NCI-H446 treated with DMSO at 0.1 percent for 48 hours (cell line): ENCODE measurements at places on chromosomes 5 and 9.

DNA sequence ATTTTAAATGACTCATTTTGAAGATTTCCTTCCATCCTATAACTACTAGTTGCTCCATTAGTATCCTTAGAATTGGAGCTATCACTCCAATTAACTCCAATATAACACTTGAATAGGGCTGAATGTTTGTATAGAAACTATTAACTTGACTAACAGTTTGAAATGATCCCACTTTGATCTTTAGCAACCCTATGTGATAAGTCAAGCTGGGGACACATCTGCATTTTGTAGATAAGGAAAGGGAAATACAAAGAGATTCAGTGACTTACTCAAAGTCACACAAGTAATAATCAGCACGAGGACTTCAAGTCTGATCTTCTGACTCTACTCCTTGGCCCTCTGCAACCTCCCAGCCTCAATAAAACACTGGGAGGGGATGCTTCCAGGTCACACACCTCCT, 101.1 kb downstream of the TMEM215 start:
- no peak for DNase-seq

- peak; percentile 33 for DNase-seq
Measured at GRCh38 chr5:141084487-141084989, 9.9 kb upstream of the PCDHB2 start.

GRCh38 chr5:173963867-173964441, 25.0 kb upstream of the C5orf47 start:
- no peak for DNase-seq

DNA sequence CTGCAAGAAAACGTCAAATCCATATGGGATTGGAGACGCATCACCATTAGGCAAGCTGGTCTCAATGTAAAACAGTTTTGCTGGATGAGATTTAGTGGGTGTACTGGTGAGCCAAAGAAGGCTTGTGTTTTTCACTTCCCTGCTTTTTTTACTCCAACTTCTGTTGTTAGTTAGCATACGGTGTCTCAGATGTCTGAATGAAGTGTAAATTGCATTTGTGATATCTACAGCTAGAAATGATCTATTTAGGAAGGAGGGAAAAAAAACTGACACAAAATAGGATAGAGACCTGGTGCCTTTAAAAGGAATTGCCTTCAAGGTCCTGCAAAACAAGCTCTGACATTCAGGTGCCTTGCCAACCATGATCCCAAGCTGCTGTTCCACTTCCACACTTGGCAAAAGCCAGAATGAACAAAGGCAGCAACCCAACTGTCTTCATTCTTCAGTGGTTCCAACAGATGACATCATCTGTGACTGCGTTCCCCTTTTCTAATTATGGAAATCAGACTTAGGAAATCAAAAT, 104.2 kb upstream of the RAI14 start:
- DNase-seq: peak; percentile 95

DNA sequence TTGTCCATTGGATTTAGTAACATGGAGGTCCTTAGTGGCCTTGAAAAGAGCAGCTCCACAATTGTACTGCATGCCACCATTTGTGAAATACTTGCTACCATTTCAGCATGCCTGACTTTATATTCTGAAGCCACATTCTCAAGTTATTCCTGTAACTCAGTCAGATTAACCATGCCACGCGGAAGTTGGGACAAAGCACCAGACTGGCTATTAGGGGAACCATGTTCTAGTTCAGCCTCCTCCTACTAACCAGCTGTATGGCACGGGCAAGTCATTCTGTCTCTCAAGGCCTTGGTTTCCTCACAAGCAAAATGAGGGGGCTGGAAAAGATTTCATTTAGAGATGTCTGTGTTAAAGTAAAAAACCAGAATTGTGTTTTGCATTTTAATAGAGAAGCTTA, 418.0 kb downstream of the PLK2 start:
- DNase-seq: no peak

GRCh38 chr5:82796643-82797416, 280.4 kb downstream of the TMEM167A start:
- no peak for DNase-seq

DNA sequence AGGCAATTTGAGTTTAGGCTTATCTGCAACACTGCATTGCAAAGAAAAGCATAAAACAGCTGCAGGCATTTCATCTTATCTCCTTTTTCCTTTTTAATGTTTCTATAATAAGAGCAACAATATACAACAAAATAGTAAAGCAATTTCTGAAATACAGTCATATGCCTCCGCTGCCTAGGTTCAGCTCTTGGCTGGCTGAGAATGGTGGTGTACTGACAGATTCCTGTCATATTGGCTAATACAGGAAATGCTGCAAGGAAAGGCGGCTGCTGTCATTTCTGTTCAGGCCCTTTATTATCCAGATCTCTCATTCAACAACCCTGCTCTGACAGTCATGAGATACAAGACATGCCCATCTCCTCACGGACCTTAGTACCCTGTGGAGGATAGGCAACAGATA, 677.0 kb downstream of the TAF11L14 start:
- no peak for DNase-seq

DNA sequence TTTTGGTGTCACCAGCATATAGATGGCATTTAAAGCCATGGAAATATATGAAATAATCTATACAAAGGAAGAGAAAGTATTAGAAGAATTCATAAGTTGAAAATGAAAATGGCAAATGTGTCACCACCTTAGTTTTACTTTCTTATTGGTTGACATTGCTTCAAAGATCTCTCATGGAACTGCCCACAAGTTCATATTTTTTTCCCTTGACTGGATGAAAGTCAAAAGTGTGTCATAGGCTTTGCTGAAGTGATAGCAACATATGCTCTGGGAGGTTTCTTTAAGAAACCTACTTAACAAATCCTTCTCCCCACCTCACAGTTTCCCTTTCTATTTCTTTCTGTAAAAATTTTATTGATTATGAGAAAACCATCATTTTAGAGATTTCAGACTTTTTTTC, 127.2 kb downstream of the VPS13A start:
- no peak for DNase-seq

- DNase-seq: no peak
Measured at GRCh38 chr5:157150995-157151394, 8.3 kb upstream of the MED7 start.

DNA sequence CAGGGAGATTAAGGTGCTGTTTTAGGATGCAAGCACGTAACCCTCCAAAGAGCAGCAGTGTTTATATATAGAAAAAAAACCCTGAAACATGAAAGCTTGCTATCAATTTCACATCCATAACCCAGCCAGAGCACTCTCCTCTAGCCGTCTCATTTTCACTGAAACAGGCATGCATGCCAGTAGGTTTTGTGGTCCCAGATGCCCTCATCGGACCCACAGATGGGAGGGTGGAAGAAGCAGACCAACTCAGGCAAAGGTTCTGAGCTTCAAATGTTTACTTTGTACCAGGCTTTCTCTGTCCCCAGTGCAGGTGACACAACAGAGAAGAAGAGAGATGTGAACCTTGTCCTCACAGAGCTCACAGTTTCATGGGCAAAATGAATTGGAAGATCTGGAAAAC, 127.4 kb upstream of the ATP10B start:
- no peak for DNase-seq

DNA sequence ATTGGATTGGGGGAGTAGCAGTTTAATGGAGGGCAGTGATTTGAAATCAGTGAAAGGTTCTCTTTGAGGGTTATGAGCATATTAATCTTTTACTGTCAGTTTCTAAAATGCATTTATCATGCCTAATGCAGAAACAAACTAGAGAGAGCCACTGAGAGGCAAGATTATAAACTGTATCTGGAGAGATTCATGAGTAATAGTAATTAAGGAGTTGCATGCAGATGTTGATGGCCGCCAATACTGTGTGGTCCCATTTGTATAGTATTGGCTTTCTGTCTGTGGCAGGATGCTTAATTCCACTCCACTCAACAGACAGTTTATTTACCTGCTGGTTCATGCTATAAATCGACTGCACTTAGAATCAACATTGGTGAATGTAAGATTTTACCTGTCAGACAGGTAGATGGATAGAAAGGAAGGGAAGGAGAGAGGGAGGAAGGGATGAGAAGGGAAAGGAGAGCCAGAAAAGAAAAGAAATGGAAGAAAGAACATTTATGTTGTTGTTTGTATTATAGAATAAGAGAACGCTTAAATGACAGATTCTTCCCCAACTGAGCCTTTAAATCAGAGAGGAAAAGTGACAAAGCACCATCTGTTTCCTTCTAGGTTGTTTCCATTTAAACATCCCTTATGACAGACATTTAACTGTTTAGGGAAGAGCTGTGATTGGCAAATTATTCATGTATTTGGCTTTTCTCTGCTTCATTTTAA, 146.5 kb downstream of the PAM start:
- peak; percentile 22 for DNase-seq

- DNase-seq: no peak
Measured at GRCh38 chr9:137417161-137418021, 5.6 kb downstream of the EXD3 start.

DNA sequence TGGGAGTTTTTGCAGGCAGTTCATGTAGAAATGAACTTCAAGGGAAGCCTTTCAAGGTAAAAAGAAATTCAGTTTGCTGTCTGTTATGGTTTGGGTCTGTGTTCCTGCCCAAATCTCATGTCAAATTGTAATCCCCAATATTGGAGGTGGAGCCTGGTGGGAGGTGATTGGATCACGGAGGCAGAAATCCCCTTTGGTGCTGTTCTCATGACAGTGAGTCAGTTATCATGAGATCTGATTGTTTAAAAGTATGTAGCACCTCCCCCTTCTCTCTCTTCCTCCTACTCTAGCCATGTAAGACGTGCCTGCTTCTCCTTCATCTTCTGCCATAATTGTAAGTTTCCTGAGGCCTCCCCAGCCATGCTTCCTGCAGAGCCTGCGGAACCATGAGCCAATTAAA, 341.4 kb downstream of the ARHGEF28 start:
- no peak for DNase-seq

DNA sequence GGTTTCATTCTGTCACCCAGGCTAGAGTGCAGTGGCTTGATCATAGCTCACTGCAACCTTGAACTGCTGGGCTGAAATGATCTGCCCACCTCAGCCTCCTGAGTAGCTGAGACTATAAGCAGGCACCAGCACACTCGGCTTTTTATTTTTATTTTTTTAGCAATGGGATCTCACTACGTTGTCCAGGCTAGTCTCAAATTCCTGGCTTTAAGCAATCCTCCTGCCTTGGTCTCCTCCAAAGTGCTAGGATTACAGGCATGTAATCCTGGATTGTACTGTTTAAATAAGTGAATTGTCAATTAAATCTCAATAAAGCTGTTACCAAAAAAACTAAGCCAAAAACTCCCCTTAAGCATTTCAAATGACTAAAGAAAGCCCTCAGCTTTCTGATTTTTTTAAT, 18.9 kb downstream of the GOLPH3 start:
- DNase-seq: no peak

DNA sequence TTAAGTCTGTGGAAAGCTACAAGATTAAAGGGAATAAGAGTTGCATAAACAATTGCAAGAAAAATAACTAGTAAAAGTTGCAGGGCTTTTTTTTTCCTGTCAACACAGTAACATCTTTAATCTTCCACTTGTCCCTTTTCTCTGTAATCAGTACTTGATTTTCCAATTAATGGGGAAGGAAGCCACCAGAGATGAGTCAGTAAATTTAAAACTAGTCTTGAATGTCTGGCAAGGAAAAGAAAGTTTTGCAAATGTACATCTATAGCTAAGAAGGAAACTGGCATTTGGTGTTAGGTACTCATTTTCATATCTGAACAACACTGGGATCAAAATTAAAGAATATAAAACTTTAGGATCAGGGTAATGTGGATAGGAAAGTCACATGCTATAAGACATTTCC, 17.1 kb downstream of the DAP start:
- DNase-seq: no peak

- DNase-seq: no peak
Measured at GRCh38 chr5:91174396-91174795, 208.7 kb downstream of the ARRDC3 start.

- DNase-seq: no peak
Measured at GRCh38 chr5:74460694-74461093, 179.8 kb downstream of the ENC1 start.

- no peak for DNase-seq
Measured at GRCh38 chr5:8905021-8905420, 640.9 kb downstream of the SEMA5A start.

DNA sequence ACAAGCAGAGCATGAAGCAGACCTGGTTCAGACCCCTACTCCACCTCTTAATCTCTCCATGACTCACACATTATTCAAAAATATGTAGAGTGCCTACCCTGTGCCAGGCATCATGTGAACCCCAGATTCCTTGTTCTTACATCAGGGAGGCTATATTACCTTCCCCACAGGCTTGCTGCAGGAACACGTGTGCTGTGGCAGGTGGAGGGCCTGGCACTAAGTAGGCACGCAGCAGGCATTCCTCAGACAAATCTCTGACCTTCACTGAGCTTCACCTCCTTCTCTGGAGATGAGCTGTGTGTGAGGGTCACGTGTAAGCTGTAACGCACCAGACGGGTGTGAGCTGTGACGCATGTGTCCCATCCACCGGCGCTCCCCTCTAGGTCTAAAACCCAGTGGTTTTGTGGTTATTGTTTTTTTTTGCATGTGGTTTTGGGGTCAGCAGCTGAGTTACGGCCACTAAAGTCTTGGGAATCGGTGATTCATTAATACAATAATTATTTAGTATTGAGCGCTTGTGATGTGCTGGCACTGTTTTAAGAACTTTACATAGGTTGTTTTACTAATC, 30.3 kb downstream of the ANGPTL2 start:
- no peak for DNase-seq

DNA sequence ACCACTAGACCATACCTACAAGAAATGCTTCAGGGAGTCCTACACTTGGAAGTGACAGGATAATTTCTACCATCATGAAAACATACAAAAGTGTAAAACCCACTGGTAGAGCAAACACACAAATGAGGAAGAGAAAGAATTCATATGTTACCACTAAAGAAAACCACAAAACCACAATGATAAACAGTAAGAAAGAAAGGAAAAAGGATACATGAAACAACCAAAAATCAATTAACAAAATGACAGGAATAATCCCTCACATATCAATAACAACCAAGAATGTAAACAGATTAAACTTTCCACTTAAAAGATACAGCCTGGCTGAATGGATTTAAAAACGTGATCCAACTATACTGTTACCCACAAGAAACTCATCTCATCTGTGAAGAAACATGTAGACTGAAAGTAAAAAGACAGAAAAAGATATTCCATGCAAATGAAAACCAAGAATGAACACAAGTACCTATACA, 83.4 kb downstream of the LPAR1 start:
- no peak for DNase-seq

DNA sequence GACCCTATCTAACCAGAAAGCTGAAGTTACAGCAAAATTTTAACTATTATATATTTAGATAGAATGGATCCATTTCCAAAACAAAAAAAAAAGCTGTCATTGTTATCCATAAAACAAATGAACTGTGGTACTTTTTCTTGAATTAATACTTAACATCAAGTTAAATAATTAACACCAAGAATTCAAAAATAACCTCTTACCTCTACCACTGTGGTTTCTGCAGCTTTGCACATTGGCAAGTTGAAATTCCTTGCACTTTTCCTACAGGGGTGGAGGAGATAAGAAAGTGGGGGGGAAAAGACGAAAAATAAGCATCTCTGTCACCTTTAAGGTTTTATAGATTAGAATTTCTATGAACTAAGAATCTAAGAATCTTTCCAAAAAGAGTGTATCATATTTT, 30.0 kb downstream of the OXCT1 start:
- DNase-seq: no peak

- no peak for DNase-seq
Measured at GRCh38 chr5:133715216-133715615, 102.9 kb upstream of the FSTL4 start.
